Stimulated activated CD8-positive, alpha-beta memory T cell treated with anti-CD3 and anti-CD28 coated beads, Interleukin-2, amount 100 ng/mL, for 1 hour (primary cell): ENCODE measurements at places on chromosomes 7 and 10.

DNA sequence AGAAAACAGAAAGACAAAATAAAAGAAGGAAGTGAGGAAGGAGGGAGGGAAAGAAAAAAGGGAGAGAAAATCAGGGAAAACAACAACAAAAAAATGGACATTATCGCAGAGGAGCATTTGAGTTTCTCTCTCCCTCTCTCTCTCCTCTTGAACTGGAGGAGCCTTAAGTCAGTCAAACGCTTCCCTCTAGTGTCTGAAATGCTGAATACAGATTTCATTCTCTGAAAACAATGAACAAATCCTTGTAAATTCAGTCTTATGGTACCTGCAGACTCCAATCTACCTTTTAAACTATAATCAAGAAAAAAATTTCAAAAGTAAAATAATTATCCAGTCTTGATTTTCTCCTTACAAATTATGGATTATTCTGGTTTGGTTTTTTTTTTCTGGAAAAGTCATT lies 89.2 kb upstream of the PFKP start:
- DNase-seq, result no peak

GRCh38 chr10:99442394-99442793 lies 12.0 kb upstream of the GOT1 start:
- no peak for DNase-seq

DNA sequence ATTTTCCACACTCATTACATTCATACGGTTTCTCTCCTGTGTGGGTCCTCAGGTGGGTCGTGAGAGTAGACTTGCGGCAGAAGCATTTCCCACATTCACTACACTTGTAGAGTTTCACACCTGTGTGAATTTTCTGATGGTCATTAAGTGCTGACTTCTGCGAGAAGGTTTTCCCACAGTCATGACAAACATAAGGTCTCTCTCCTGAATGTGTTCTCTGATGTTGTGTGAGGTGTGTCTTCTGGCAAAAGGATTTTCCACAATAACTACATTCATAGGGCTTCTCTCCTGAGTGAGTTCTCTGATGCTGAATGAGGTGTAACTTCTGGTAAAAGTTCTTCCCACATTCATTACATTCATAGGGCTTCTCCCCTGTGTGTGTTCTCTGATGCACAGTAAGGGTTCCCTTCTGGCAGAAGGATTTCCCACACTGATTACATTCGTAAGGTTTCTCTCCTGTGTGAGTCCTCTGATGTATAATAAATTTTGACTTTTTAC lies 15.1 kb downstream of the ZNF12 start:
- DNase-seq, result no peak

- DNase-seq, result no peak
Observed at GRCh38 chr7:52297128-52297527, 738.3 kb upstream of the POM121L12 start.

DNA sequence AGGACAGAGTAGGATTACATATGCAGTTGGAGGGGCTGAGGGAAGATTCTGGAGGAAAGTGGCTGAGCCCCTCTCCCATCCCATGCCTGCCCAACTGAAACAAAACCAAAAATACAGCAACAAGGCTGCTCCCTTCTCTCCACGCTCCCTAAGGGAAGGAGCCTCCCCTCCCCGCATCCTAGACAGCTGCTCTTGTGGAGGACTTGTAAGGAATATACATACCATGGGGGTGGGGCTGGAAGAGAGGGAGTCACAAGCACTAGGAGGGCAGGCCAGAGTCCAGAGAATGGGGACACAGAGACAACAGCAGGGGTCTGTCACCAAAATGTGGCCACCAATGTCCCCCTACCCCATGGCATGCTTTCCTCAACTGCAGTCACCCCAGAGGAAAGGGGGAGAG lies 13.2 kb downstream of the LDB1 start:
- no peak for DNase-seq

- DNase-seq, result no peak
Observed at GRCh38 chr7:122273117-122273516, 31.4 kb downstream of the FEZF1 start.

DNA sequence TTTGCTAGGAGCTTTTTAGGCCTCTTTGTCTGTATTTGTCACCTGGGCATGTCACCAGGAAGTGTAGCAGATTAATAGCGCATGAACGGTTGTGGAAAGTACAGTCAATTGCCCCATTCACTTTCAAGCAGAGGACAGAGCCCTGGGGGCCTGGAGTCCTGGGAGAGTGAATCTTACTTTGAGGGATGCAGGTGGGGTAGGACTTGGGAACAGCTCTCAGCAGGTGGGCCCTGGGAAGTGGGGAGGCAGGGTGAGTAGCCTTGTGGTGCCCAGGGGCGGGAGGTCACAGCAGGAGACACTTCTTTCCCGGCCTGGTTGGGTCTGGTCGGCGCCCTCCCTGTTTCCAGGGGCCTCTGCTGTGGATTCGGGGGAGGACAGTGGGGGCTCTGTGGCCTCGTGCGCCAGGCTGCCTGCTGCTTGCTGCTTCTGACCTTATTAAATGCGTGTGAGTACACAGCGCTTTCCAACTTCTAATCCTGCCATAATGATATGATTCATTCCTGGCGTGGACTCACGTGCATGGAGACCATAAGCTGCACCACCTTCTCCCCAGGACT lies 51.6 kb upstream of the AQP1 start:
- no peak for DNase-seq

DNA sequence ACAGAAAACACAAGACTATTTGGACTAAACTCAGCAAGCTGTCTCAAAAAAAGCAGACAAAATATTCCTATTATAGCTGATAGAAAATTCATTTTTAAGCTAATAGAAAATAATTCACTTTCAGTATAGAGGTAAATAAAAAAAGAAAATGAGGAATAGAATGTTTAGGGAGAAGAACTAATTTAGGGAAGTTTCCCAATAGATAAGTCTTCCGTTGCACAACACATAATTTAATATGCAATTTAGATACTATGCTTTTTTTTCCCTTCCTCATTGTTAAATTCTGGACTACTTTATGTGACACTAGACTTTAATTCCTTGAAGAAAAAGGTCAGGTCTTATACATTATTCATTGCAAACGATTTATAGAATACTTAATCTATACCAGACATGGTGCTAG lies 10.3 kb downstream of the PNPLA8 start:
- DNase-seq, result no peak

DNA sequence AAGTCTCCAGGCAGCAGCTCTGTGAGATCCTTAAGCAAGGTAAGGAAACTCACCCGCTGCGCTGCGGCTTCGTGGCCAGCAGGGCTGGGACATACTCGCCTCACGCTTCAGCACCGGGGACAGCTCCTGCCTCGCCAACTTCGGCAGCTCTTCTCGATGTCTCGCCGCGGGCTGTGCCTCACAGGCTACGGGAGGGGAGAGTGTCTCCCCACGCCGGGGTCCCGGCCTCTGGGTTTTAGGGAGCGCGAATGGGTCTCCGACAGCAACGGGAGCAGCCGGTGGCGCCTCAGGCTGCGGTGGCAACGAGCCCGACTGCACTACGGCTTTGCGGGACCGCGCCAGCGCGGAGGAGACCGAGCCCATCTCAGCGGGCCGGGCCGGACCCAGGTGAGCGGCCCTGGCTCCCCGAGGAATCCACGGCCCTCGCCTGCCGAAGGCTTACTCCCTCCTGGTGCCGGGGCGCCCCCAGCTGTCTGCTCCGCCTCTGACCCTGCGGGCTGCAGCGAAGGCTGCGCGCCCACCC lies 62.4 kb downstream of the LSM5 start:
- DNase-seq, result peak; percentile 2

DNA sequence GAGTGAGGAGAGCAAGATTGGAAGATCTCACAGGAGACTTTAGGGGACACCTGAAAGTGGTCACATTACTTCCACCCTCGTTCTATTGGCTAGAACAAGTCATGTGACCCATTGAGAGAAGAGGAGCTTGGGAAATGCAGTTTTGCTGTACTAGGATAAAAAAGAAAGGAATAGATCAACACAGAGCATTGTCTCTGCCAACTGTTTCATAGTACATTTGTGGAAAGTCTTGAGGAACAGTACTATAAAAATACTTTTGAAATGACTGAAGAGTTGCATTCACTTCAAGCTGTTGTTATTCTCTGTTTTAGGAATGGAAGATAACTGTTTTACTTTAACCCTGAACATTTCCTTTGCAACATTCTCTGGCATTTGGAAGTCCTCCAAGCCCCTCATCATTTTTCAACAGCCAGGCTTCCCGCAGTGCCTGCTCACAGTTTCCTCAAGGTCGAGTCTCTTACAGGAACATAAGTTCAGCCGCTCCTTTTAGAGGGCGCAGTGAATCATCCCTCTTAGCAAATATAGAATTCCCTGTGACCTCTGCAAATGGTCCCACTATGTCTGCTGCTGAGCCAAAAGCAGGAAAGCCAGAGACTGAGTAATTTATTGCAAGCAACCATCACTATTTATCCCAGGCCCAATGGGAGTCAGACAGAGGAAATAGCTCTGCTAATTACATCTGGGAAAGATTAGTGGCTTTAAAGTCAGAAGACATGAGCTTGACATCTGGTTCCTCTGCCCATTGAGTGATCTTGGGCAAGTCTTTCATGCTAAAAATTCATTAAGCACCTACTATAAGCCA lies 40.7 kb downstream of the MRPL32 start:
- no peak for DNase-seq

DNA sequence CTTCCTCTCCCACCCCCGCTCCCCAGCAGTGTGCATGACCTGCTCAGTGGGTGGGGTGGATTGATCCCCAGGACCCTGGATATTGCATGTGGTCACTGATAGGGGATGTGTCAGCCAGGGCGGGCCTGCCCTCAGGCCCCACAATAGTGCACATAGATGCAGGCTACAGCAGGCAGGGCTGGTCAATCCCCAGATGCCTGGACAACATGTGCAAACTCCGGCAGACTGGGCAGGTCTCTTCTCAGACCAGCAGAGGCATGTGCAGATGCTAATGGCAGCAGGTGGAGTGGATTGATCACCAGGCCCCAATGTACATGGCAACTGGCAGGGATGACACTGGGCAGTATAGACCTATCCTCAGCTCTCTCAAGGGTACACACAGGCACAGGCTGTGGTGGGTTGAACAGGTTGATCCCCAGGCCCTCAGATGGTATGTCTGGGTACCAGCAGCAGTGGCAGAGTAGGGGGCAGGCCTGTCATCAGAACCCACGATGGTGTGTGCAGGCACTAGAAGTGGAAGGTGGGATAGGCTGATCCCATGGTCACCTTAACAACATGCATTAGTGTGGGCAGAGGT lies 98.6 kb downstream of the LANCL2 start:
- no peak for DNase-seq

- no peak for DNase-seq
Observed at GRCh38 chr10:28316696-28317095, 13.8 kb upstream of the MPP7 start.

DNA sequence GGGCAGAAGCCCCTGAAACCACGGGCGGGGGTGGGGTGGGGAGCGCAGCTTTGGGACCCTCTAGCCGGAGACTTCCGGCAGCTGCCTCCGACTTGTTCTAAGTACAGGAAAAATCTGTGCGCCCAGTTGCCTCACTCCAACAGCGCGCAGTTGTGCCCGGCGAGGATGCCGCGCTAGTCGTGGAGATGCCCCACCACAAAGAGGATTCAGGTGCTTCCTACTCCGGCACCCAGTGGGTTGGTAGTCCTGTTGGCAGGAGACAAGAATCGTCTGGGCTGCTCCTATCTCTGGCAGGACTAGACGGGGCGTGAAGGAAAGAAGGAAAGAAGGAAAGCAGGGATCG lies 465 bp upstream of the NPY start:
- no peak for DNase-seq

DNA sequence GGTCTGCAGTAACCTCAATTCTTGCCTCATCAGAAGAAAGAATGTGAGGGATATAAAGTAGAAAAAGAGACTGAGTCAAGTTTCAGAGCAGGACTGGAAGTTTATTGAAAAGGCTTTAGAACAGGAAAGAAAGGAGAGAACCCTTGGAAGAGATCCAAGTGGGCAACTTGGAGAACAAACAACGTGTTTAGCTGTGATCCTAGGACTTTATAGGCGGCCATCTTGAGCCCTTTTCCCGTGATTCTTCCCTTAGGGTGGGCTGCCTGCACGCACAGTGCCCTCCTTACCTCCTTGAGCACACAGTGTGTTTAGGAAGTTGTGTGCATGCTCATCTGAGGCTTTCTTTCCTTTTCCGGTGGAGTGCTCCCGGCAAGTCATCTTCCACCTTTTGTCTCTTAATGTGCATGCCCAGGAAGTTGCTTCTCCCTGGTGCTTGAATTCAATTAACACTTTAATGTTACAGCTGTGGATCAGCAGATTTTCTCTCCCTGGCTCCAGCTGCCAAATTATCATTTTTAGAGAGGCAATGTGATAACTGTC lies 59.8 kb downstream of the ENTPD1 start:
- DNase-seq, result no peak

GRCh38 chr10:129786216-129786615 lies 177.9 kb downstream of the EBF3 start:
- DNase-seq, result no peak

- no peak for DNase-seq
Observed at GRCh38 chr7:137390076-137390475, 46.5 kb upstream of the PTN start.

GRCh38 chr10:80161321-80162083 lies 29.0 kb downstream of the PLAC9 start:
- no peak for DNase-seq

GRCh38 chr7:18338910-18339523 lies 156.5 kb upstream of the HDAC9 start:
- no peak for DNase-seq

DNA sequence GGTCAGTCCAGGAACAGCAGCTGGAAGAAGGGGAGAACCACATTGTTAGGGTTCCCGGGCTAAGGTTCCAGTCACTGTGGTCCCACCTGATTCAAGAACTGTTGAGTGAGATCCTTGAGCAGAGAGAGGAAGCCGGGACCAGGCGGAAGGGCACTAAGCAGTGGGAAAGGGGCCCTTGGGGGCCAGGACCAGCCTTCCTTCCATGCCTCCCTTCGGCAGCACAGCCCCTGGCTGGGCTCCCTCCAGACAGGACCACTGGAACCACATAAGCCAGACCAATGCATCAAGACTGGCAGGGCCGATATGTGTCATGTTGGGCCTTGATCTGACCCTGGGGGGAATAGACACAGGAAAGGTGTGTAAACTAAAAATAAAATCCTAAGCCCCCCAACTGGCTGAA lies 103.9 kb downstream of the STRA8 start:
- DNase-seq, result no peak

- DNase-seq, result no peak
Observed at GRCh38 chr7:70951271-70951962, 180.5 kb upstream of the GALNT17 start.

- DNase-seq, result no peak
Observed at GRCh38 chr10:76036962-76037361, 605.5 kb downstream of the LRMDA start.

GRCh38 chr10:93498166-93498565 lies 1.8 kb downstream of the CEP55 start:
- DNase-seq, result no peak

DNA sequence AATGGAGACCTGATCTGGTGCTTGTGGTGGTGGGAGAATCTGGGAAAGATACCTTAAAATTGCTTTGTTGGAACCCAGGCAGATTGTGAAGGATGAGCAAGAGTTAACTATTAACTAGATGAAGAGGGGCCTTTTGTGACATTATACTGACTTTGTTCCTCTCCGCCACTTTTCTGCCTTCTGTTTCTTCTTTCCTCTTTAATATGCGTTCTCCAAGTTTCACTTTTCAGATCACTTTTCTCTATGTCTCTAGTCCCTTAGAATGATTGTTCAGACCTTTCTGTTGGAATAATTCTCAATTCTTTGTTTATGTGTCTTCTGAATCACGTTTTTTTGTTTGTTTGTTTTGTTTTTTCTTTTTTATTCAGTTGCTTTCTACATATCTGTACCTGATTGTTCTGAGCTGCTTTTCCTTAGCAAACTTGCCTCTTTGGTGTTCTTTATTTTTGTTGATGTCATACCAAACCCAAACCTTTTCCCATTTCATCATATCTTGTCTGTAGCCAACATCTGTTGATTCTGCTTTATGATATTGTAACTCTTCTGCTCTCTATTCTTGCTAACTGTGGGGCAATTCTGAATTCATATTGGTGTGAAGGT lies 2.8 kb downstream of the BMPR1A start:
- DNase-seq, result no peak
